Neural crest cell (in vitro differentiated cells): ENCODE measurements at places on chromosomes 1 and 21.

GRCh38 chr1:19472174-19472573 lies 13.2 kb downstream of the CAPZB start:
- DNase-seq, result no peak

DNA sequence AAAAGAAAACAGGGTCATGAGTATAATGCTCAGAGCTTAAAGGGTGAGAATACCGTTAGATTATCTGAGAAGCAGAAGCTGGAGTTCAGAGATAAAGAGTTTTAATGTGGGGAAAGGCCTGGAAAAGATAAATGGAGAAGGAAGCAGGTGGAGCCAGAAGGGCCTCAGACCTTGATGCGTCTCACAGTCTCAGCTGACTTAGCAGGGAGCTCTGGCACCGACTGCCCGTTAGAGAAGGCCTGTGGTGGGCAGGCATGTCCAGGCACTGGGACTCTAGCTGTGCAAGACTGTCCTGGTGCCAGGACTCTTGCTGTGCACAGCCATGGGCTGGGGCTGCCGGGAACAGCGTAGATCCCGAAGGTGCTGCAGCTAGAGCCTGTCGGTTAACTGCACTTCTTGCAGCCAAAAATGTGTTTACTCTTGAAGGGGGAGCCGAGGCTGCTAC lies 3.8 kb upstream of the SLAMF9 start:
- no peak for DNase-seq

- no peak for DNase-seq
Observed at GRCh38 chr1:6419804-6420453, at the start of gene HES2. Gene HES2 (minus strand): TSS chr1:6419919. CDS start chr1:6419820, 99 bp downstream.

DNA sequence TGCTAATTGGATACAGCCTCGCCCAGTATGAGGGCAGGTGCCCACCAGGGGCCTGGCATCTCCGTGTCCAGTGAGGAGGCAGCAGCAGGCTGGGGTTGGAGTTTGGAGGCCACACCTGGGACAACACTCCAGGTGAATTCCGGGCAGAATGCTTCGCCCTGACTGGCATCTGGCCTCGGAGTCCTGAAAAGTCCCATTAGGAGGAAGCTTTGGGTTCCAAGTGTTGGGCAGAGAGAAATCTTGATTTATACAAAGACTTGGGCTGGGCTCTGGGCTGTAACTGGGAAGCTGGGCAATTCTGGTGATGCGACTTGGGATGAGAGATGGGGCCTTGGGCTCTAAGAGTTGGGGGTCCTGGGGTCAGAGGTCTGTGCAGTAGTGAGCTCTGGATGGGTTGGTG lies 48.1 kb upstream of the CSF3R start:
- DNase-seq, result no peak

GRCh38 chr1:18290740-18291412 lies 183.3 kb downstream of the IGSF21 start:
- no peak for DNase-seq
